Sciatic nerve (tissue), 2 donors: ENCODE measurements at places on chromosomes 1 and 21. TPM values are rescaled to one million over a fixed set of nuclear protein-coding genes. Genes with fewer than 3 reads are reported as not detected.

TNFRSF18 gene
- 0.58 TPM for total RNA-seq

GJA8 gene
- not detected for total RNA-seq

RAB42 gene
- total RNA-seq = 5.8 TPM

S100A8 gene
- total RNA-seq = 192 TPM

MAP3K21 gene
- total RNA-seq = 1.6 TPM

OR2M2 gene
- not detected for total RNA-seq

TPTE gene
- total RNA-seq = not detected

TPR gene
- total RNA-seq = 119 TPM

CFAP74 gene
- 0.09 TPM for total RNA-seq

GBP2 gene
- 80.0 TPM for total RNA-seq

FABP3 gene
- total RNA-seq = 6.5 TPM

DNA sequence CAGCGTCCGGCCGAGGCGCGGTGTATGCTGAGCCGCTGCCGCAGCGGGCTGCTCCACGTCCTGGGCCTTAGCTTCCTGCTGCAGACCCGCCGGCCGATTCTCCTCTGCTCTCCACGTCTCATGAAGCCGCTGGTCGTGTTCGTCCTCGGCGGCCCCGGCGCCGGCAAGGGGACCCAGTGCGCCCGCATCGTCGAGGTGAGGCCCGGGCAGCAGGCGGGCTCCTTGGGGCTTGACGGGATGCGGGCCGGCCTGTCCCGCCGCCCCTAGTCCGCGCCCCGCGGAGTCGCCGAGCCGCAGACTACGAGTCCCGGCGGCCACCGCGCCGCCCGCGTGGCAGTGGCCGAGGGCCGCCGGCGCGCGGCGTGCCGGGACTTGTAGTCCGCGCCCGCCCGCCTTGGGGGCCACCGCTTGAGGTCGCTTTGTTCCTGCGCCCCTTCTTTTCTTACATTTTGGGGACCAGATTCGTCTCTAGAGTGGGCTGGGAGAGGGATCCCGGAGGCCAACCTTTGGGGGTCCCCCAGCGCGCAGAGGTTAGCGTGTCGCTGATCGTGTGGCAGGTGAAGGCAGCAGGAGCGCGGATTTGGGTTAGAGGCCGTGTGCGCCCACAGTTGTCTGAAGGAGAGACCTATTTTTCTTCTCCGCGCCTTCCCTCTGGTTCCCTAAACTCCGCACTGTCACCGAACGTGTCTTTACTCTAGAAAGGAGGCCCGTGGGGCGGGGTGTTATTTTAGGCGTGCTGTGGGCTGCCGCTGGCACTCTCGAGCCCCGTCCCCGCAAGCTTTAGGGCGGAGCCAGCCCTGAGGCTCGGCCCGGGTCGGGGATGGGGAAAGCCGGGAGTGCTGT lies 553 bp downstream of the CMPK1 start:
- DNase-seq = peak; percentile 85

DNA sequence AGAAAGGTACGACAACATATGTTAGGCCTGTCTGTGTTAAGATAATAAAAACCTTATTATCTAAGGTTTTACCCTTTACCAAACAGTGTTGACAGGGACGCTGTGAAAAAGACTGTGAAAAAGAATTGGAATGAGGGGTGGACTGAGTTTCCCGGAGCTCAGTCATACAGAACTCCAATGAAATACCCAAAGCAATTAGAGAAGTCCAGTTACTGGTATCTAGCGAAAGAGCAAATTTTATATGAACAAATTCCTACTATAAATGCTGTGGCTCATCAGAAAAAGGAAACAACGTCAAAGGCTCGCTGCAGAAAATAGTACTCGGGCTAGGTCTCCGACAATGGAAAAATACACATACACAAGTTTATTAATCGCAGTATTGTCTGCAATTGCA lies 708 bp upstream of the RBBP5 start:
- no peak for DNase-seq

DNA sequence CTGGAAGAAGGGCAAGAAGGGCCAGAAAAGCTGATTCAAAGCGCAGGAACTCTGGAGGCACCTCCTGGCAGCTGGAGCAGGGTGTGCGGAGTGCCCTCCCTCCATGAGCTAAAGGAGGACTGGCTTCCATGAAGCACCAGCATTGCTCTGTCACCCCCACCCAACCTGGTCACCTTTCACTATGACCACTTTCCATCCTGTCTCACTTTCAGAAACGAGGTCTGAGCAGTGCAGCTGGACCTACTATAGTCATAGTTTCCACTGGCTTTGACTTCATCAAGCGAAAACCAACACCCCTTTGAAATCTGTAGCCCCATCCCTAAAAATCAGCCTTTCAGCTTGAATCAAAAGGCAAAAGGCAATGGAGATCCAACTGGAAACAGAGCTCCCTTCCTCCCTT lies 84.8 kb upstream of the CACNA1E start:
- DNase-seq = no peak

DNA sequence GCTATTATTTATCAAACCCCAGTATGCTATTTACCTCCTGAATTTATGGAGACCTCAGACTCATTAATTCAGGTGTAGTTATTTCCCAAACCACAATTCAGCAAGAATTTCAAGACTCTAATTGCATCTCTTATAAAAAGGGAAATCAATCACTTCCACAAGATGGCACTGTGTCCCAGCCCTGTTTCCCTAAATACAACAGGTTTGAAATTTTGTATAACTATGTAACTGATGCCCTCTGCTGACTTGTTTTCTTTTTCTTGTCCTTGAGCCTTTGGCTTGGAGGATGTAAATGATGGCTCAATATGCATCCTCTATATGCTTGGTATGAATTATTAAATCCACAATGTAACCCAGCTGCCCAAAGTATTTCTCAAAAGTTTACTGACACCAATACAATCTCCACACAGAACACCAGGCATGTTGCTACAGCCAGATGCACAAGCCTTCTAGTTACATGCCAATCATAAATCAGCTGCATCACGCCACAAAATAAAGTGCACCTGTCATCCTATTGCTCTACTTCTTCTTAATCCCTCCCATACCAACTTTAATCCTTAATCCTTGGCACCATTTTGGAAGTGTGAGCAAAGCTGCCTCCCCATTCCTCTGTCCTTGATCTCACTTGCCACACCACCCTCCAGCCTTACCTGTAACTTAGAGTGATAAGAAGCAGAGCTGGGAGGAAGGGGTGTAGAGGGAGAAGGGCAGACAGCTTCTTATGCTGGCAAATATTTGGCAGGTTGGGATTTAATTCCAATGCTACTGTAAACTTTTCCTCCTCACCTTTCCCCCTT lies 9.0 kb downstream of the C1orf105 start:
- no peak for DNase-seq

GRCh38 chr1:33222381-33222780 lies 33.9 kb upstream of the ZNF362 start:
- no peak for DNase-seq

DNA sequence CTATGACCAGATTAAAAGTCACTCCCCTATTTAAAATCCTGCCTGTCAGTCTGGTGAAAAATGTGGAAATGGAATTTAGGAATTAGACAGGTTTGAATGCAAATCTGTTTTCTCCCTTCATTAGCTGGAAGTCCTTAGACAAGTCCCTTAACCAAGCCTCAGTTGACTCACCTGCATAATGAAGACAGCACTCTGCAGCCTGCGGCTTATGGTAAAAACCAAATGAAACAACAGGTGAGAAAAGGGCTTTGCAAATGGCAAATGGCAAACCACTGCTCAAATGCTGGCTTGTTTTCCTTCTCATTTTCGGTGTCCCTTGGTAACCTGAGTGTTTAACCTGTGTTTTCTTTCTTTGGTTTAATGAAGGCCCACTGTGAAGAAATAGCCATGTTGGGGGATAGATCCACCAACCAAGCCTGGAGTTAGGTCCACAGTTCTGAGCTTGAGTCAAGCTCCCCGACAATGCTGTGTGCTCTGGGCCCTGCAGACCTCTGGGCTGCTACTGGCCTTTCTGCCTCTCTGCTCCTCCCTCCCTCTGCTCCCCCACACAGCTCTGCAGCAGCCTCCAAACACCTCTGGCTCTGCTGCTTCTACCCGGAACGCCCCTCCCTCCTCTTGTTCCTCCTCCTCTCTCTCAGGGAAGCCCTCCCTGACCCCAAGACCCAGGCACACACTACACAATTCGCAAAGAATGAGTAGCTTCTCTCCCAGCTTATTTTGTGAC lies 641.8 kb downstream of the MATN1 start:
- no peak for DNase-seq

- no peak for DNase-seq
Measured at GRCh38 chr21:22925032-22925431, 1926.8 kb downstream of the NCAM2 start.

DNA sequence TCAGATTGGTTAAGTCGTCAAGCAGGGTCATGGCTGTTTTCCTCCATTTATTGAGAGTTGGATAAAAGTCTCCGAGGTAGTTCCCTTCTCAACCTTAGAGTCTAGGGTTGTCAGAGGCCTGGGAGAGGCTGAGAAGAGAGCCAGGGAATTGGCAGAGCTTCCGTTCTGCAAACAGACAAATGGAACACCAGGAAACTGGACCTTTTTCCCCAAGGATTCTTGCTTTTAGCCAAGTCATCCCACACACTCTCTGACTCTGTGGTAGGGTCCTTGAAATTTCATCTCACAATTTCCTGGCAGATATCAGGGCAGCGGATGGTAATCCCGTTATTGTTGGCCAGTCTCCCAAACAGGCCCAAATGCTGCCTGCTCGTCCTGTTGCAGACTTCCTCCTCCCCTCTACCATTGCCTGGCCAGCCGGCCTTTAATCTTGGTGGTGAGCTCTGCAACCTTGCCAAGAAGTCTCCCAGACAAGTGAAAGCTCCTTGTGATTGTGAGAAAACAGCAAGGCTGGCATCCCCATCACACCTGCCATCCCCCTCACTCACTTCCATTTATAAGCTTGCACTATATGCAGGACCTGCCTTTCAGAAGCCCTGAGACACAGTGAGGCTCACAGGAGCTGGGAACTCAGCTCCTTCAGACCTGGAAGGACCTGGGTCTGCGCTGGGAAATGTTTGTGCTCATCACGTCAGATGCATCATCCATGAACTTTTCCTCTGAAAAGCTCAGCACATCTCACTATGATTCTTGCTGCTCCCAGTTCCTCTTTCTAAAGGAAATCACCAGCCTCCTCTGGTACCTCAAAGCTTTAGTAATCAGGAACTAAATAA lies 13.7 kb upstream of the SRP9 start:
- DNase-seq = peak; percentile 65

GRCh38 chr21:37557261-37557950 lies 190.8 kb downstream of the DYRK1A start:
- DNase-seq = no peak

- no peak for DNase-seq
Measured at GRCh38 chr1:85308833-85309350, 32.5 kb upstream of the BCL10 start.

DNA sequence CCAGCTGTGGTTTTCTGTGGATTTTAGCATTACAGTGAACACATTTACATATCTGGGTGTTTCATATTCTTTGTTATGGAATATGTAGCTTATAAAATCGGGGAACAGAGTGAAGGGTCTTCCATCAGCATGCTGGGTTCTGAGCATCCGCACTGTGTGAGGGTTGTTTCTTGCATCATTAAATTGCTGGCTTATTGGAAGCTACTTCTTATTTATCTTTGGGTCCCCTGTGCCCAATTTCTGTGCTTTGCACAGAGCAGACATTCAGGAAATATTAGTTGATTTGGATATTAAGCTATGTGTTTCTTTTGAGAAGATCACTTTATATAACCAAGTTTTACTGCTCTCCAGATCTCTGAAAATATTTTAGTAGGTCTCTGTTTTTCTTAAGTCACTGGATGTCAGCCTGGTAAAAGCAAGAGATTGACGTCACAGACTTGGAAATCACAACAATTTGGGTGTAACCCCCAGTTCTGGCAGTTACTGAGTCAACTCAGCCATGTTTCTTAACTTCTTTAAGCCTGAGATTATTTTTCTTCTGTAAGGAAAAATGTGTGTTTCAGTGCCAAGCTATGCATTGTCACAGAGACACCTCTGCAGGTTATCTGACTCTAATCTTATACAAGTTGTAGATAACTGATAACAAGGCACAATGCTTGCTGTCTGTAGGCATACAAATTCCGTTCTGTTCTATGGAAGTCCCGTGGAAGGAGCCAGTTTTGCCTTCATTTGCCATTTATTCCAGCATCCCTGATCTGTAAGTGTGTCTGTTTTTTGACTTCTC lies 258.3 kb upstream of the KAZN start:
- DNase-seq = no peak

DNA sequence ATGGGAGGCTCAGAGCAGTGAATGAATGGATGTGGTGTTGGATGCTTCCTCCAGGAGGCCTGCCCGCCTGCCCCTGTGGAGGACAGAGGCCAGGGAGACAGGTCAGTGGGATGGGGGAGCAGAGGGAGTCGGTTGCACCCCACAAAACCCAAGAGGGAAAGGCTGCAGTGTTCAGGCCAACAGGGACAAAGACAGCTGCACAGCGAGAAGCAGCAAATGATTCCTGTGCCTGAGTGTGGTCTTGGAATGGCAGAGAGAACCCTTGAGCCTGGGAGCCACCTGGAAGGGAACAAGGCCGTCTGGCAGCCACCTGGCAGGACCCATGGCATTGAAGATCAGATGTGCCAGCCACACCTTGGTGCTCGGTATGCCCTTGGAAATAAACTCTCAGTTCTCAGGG lies 8.1 kb downstream of the TFF3 start:
- DNase-seq = no peak

DNA sequence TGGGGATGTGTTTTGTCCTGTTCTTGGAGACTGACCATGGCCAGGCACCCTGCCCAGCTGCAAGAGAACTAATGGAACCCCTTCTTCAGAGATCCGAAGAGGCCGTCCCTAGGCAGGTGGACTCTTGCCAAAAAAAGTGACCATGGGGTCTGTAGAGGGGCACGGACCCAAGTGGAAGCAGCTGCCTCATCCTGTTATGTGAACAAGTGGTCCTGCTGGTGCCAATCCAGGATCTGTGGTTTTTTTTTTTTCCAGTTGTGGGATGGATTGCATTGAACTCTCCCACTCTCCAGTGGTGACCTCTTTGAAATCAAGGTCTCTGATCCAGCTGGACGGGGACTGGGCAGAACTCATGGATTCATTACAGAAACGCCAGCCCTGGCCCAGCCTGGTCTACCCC lies 71.2 kb downstream of the ARHGEF10L start:
- DNase-seq = no peak

- no peak for DNase-seq
Measured at GRCh38 chr1:39392851-39393573, 98.4 kb upstream of the BMP8A start.

- no peak for DNase-seq
Measured at GRCh38 chr1:39305555-39305954, 101.1 kb downstream of the MACF1 start.

DNA sequence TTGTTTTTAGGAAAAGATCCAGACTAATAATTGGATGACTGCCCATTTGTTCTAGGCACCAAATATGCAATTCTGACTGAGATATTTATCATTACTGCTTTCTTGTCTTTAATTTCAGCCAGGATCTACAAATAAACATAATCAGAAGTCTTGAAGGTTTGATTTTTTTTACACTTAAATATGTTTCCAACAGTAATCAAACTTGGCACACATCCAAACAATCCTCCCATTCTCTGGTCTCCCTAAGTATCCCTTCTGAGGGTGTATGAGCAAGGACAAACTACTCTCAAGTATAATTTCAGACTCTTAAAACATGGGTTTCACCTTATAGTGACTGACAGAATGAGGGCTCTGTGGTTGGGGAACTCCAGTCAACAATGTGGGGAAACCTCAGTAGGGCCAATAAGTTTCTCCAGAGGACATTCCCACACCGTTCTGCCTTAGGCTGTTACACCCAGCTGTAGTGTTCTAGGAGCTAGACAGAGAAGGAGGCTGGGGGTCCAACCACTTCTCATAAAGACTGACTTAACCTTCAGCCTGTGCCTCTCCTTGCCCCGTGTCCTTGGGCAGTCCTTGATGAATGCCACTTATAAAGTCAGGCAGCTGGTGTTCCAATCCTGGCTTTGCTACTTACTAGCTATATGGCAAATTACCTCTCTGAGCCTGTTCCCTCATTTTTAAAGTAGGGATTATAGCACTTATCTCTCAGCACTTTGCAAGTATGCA lies 1.5 kb upstream of the PALMD start:
- no peak for DNase-seq
